Adipose tissue (tissue), 3 donors: ENCODE measurements at places on chromosomes 2 and 18. TPM values are rescaled to one million over a fixed set of nuclear protein-coding genes. Genes with fewer than 3 reads are reported as not detected.

Gene RTP5
- polyA plus RNA-seq: not detected

Gene LRRC30
- not detected for polyA plus RNA-seq

Gene TUBB8B
- polyA plus RNA-seq: 0.15 TPM

Gene IL36RN
- polyA plus RNA-seq: not detected

Gene RRM2
- polyA plus RNA-seq: 0.45 TPM

Gene NBAS
- 12.7 TPM for polyA plus RNA-seq

Gene CNPPD1
- 48.4 TPM for polyA plus RNA-seq

Gene MLPH
- polyA plus RNA-seq: 9.5 TPM

Gene SCYGR3
- not detected for polyA plus RNA-seq

Gene TNFRSF11A
- polyA plus RNA-seq: 1.00 TPM

Gene GKN1
- 4.8 TPM for polyA plus RNA-seq

Gene CNTNAP5
- polyA plus RNA-seq: not detected

Gene KATNAL2
- polyA plus RNA-seq: 6.7 TPM

Gene LIPG
- polyA plus RNA-seq: 1.0 TPM

Gene PKDCC
- polyA plus RNA-seq: 46.7 TPM

Gene SP9
- polyA plus RNA-seq: not detected

Gene MTA3
- polyA plus RNA-seq: 20.0 TPM

Gene GCG
- 1.2 TPM for polyA plus RNA-seq

Gene ABCB11
- polyA plus RNA-seq: 0.90 TPM

Gene RAPH1
- polyA plus RNA-seq: 3.2 TPM

Gene HOXD12
- polyA plus RNA-seq: not detected

Gene CD8B2
- not detected for polyA plus RNA-seq

Gene ICOS
- polyA plus RNA-seq: 0.33 TPM

Gene CDH7
- polyA plus RNA-seq: not detected

Gene TMEM200C
- 0.12 TPM for polyA plus RNA-seq

Gene GAD1
- not detected for polyA plus RNA-seq

Gene ACMSD
- 0.18 TPM for polyA plus RNA-seq

Gene ANKRD53
- polyA plus RNA-seq: 5.5 TPM

Gene CAPN14
- not detected for polyA plus RNA-seq

Gene DSG4
- polyA plus RNA-seq: 0.01 TPM

Gene HOXD11
- not detected for polyA plus RNA-seq

Gene SRD5A2
- under 0.01 TPM for polyA plus RNA-seq

Gene ESCO1
- 4.5 TPM for polyA plus RNA-seq
